Hypothalamus (tissue), 51 donors: ENCODE measurements at places on chromosomes 7 and 10.

- no peak for DNase-seq
Measured at GRCh38 chr10:14247377-14248116, 83.2 kb downstream of the FRMD4A start.

DNA sequence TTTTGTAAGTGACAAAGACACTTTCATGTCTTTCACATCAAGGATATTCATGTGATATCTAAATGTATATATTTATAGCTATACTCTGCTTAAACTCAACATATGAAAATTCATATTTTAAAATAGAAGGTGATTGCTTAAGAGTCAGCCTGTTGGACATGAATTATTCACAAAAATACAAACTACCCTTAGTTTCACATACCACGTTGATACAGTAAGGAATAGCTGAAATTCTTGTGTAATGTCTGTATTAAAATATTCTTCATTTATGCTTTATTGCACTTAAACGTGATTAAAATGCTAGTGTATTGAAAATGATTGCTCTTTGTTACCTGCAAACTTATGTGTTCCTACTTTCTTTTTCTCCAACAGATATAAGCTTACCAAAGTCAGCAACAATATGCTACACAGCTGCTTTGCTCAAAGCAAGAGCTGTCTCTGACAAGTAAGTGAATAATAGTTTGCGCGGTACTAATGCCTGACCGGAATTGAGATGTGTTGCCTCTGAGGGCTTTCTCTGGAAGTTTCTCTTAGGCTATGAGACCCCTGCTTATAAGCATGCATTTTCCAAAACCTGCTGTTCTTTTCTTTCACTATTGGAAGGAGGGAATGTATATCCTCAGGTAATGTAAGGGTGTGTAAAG lies 133.8 kb downstream of the WNT2 start:
- no peak for DNase-seq

GRCh38 chr10:115653473-115653872 lies 560.3 kb downstream of the ATRNL1 start:
- DNase-seq = no peak

- no peak for DNase-seq
Measured at GRCh38 chr10:119278126-119278709, 70.8 kb downstream of the GRK5 start.

- DNase-seq = no peak
Measured at GRCh38 chr7:28551331-28551730, 139.0 kb downstream of the CREB5 start.

- DNase-seq = no peak
Measured at GRCh38 chr10:117112220-117112619, 25.9 kb downstream of the VAX1 start.

DNA sequence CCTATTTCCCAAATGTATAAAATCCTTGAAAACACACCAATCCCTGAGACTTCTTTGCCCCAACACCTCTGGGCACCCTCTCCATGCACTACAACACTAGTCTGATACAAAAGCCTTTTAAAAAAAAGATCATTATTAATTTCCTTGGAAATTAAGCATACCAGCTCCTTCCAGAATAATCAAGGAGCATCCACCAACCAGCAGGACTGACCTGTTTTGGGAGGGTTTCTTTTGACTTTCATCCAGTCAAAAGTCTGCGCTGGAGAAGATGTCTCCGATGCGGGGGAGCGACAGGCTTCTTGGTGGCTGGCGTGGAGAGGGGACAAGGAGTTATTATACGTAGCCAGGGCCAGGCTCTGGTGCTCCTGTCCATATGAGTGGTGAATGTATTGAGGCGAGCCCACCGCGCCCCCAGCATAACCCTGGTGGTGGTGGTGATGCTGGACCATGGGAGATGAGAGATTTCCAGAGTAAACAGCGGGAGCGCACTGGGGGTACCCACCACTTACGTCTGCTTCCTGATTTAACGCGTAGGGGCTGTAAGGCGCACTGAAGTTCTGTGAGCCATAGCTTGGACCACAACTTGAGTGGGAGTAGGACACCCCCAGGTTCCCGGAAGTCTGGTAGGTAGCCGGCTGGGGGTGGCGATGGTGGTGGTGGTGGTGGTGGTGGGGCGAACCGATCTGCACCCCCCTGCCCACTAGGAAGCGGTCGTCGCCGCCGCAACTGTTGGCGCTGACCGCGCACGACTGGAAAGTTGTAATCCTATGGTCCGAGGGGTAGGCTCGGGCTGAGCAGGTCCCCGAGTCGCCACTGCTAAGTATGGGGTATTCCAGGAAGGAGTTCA lies 527 bp downstream of the HOXA1 start:
- DNase-seq = no peak

- DNase-seq = no peak
Measured at GRCh38 chr7:105256761-105257231, 131.9 kb downstream of the SRPK2 start.

- no peak for DNase-seq
Measured at GRCh38 chr10:132408823-132409666, 12.0 kb downstream of the PWWP2B start.

GRCh38 chr7:12637819-12638592 lies 49.4 kb upstream of the ARL4A start:
- no peak for DNase-seq

- no peak for DNase-seq
Measured at GRCh38 chr7:21361413-21362125, 66.3 kb upstream of the SP4 start.

GRCh38 chr10:80539421-80540031 lies 1.8 kb downstream of the SH2D4B start:
- DNase-seq = no peak

DNA sequence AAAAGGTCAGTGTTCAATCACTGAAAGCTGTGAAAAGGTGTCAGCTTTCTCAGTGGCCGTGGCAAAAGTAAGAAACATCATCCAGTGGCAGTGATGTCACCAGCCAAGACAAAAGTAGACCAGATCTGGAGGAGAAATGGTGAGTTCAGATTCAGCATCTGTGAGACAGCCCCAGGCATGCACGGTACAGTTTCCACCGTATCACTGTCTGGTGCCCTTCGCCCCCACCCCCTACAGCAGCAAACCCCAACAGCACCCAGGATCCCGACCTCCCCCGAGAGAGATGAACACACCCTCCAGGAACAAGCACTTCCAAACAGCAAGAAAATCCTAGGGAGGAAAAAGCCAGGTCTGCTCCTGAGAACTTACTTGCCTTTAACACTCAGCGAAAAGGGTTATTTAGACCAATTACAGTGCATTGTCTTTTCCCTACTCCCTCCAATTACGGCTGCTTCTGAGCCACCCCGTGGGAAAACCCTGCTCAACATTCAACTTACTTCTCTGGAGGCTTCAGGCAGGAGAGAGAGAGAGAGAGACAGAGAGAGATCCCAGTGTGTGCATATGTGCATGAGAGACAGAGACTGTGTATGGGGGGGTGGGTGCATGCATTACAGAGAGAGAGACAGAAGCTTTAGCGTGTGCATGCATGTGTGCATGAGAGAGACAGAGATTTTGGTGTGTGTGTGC lies 189.6 kb downstream of the GRID1 start:
- no peak for DNase-seq

DNA sequence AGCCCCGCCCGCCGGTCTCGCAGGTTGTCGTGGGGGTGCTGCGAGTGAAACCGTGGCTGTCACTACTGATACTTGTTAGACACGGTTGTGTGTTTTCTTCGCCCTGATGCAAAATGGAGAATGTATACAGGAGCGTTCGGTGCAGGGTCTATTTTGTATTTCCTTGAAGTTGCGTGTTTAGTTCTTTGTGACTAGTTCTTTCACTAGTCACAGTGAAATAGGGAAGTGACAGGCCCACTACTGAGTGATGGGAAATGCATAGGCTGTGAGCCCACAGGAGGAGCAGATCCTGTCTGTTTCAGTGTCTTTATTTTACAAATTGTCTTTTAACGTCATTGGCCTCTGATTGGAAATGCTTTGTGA lies 675 bp downstream of the ABRAXAS2 start:
- DNase-seq = no peak

DNA sequence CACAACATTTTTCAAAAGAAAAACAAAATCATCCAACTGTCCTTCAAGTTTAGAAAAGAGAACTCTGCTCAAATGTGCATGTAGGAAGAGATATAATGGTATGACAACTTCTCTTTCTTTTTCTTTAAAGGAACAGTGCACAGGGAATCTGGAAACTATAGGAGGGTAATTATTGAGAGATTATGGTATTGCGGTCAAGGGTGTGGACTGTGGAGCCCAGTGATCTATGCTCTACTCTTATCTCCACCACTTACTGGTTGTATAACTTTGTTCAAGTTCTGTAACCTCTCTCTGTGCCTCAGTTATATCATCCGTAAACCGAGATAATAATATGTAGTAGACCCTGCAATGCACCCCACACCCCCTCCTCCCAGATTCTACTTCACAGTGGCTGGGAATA lies 69.8 kb upstream of the PCGF5 start:
- DNase-seq = no peak

- DNase-seq = no peak
Measured at GRCh38 chr10:63901881-63902280, 380.7 kb downstream of the REEP3 start.

DNA sequence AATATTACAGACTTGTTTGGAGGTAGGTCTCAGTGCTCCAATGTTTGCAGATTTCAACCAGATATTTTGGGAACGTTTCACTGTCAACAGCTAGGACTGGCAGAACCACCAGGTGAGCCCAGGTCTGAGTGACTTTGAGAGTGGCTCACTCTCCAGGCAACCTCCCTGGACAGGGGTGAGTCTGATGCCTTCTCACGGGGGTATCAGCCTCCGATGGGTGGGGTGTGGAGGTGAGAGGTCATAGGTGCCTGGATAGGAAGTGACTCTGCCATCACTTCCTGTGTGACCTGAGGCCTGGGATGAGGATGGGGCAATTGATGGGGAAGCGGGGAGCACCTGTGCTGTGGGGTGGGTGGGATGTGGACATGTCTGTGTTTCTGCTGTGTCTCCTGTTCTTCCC lies 4.6 kb downstream of the AZGP1 start:
- no peak for DNase-seq

DNA sequence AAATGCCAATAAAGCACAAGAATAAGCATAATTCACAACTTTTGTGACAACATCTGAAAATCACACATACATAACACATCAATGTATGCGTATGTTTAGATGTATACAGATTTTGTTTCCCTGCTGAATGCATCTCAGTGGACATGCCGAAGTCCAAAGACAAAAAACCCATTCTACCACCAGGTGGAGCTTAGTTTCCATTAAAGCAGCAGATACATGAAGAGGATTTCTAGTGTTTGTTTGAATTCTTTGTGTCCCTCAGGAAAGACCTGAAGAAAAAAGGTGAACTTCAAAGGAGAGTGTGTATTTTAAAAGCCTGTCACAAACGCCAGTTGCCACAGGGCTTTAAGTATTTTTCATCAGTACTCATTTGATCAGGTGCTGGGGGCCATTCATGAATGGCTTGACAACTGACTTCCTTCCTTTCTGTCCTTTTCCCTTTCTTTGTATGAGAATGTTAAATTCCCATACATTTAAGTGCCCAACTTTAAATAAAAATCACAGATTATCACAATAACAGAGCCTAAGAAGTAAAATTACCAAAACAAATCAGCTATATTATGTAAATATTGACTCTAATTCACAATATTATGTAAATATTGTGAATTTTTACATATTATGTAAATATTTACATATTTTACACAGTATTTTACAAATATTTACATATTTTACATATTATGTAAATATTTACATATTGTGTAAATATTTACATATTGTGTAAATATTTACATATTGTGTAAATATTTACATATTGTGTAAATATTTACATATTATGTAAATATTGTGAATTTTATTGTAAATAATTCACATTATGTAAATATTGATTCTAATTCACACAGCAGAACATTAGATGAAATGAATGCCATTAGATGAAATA lies 343.0 kb downstream of the CRPPA start:
- DNase-seq = no peak

GRCh38 chr10:73590881-73591799 lies at the start of gene USP54:
TSS of gene USP54 (minus strand) at chr10:73591342. CDS start at chr10:73575658, 15,684 bp downstream.
- no peak for DNase-seq

- DNase-seq = no peak
Measured at GRCh38 chr7:72156671-72157070, 255.5 kb downstream of the CALN1 start.

DNA sequence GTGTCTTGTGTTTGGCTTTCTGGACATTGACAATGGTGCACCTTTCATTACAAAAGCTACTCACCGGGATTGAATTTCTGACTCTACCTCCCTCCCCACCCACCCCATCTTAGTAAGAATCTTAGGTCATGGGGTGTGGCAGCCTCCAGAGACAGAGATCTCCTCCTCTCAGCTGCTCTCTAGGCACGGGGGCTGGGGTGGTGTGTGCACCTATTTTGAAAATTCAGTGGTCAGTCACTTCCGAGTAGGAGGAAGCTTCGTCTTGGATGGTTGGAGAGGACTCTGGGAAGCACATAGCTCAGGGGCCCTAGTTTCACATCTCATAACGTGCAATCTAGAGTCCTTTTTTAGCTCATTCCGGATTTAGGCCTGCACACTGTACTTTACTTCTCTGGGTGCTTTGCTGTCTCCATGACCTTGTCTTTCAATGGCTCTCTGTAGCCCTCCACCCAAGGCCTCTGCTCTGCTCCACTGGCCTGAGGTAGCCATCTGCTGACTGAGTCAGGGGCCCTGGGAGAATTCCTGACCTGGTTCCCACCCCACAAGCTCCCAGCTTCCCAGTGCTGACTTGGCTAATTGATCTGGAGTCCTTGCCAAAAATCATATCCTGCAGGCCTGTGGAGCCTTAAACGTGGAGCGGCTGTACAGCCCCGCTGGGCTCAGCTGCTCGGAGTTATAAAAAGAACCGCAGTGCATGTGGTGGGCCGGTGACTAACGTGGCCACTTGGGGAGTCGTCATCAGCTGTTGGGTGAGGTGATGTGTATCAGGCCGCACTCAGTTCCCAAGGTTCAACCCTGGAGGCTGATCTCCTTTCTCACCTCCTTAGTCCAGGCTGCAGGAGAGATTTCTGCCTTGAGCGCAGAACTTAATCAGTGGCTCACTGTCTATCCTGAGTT lies 19.3 kb upstream of the ADAMTS14 start:
- DNase-seq = no peak

- DNase-seq = no peak
Measured at GRCh38 chr7:124764051-124764846, 1.3 kb downstream of the GPR37 start.

DNA sequence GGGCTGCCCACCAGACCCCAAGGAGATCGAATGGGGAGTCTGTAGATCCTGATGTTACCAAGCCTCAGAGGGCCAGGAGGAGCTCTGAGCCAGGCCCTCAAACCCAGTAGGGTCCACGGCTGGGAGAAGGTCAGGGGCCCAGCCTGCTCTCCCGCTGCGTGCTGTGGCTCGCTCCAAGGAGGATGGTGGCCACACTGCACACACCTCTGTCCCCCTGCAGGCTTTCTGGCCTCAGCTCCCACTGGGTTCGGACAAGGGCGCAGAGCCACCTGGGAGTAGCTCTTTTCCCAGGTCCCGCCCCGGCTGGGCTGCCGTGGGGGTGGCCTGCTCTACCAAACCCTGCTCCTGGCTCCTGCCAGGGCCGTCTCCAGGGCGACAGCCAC lies 175.8 kb downstream of the ZNF248 start:
- no peak for DNase-seq

GRCh38 chr10:92267343-92267742 lies 23.5 kb downstream of the CPEB3 start:
- no peak for DNase-seq
